ENCODE measurements at places on chromosomes 2 and 18. TPM values are rescaled to one million over a fixed set of nuclear protein-coding genes. Genes with fewer than 3 reads are reported as not detected.

Gene CKAP2L
- 5.5 TPM for total RNA-seq

Gene TMEM247
- not detected for total RNA-seq

DNA sequence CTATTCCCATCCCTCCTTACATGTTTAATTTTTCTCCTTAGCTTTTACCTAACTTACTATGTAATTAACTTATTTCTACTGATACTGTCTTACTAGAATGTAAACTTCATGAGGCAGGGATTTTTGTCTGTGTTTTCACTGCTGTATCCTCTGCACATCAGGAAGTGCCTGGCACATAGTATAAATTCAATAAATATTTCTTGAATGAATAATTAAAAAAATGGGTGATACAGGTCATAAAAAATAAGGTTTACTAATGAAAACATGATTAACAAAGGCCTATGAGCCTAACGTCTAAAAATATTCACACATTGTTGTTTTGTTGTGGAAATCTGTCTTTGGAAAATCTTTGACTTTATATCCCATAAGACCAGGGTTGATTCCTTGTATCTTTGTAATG, 4.5 kb downstream of the RBKS start:
- H3K4me3 ChIP-seq: no peak overlapping the region
- peaks cover 10% of the 10 kb centered on the region for H3K4me1 ChIP-seq
- H3K36me3 ChIP-seq: no peaks in the 10 kb centered on the region
- no peak overlapping the region for H3K27ac ChIP-seq

Gene ACKR3
- total RNA-seq: 24.8 TPM

Gene RTKN
- total RNA-seq: 65.4 TPM

GRCh38 chr18:79554321-79554720, 125.3 kb upstream of the CTDP1 start:
- H3K4me1 ChIP-seq: no peaks in the 10 kb centered on the region
- H3K4me3 ChIP-seq: peak overlapping the region; percentile 21
- no peaks in the 10 kb centered on the region for H3K36me3 ChIP-seq
- DNase-seq: no peak

Gene MFSD2B
- total RNA-seq: not detected

- H3K27me3 ChIP-seq: no peaks in the 10 kb centered on the region
- no peak overlapping the region for H3K4me3 ChIP-seq
- no peak overlapping the region for H3K27ac ChIP-seq
- no peak for DNase-seq
- peaks cover 22% of the 10 kb centered on the region for H3K4me1 ChIP-seq
Observed at GRCh38 chr2:165969227-165969626, 15.7 kb upstream of the TTC21B start.

Gene NTSR2
- total RNA-seq: not detected

DNA sequence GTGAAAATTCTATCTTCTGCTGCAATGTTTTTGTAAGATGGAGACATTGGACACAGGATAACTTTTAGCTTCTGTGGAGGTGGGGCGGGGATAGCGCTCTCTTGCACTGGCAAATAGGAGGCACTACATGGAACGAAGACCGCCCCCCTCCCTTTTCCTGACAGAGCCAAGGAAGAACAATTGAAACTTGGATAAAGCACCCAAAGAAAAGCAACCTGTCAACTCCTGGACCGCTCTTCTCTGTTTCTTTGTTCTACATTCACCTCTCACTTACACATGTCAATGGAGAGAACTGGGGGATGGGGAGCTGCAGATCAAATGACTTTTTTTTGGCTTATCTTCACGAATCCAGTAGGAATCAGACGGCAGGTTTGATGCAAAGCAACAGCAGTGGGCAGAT, 126.3 kb upstream of the CHAC2 start:
- no peaks in the 10 kb centered on the region for H3K27me3 ChIP-seq
- H3K4me3 ChIP-seq: no peak overlapping the region
- no peak overlapping the region for H3K27ac ChIP-seq
- H3K4me1 ChIP-seq: no peaks in the 10 kb centered on the region
- DNase-seq: no peak

- no peak overlapping the region for H3K27ac ChIP-seq
Observed at GRCh38 chr2:41782306-41783158, 265.3 kb upstream of the PKDCC start.

Gene GKN1
- total RNA-seq: not detected

Gene SCYGR2
- not detected for total RNA-seq

- H3K4me1 ChIP-seq: no peaks in the 10 kb centered on the region
- no peak overlapping the region for H3K27ac ChIP-seq
- no peaks in the 10 kb centered on the region for H3K27me3 ChIP-seq
- no peak overlapping the region for H3K4me3 ChIP-seq
- no peaks in the 10 kb centered on the region for H3K36me3 ChIP-seq
- DNase-seq: no peak
Observed at GRCh38 chr2:8215982-8216381, 465.9 kb upstream of the ID2 start.

DNA sequence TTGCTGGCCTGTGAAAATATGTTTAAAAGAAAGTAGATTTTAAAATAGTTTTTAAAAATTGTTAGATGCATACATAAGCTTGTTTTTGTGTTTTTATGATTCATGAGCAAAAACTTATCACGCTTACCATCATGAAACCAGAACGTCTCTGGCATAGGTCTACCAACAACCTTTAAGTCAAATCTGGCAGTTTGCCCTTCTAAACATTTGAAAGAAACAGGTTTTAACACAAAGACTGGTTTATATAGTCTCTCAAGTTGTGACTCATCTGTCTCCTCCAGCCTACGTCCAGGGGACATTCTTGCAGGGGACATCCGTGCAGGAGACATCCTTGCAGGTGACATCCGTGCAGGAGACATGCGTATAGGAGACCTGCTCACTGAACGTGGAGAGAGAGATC, 29.6 kb downstream of the TTN start:
- no peak overlapping the region for H3K27ac ChIP-seq
- H3K36me3 ChIP-seq: no peaks in the 10 kb centered on the region
- H3K4me3 ChIP-seq: no peak overlapping the region
- DNase-seq: no peak
- no peaks in the 10 kb centered on the region for H3K27me3 ChIP-seq
